ENCODE measurements at places on chromosomes 11 and 22.

DNA sequence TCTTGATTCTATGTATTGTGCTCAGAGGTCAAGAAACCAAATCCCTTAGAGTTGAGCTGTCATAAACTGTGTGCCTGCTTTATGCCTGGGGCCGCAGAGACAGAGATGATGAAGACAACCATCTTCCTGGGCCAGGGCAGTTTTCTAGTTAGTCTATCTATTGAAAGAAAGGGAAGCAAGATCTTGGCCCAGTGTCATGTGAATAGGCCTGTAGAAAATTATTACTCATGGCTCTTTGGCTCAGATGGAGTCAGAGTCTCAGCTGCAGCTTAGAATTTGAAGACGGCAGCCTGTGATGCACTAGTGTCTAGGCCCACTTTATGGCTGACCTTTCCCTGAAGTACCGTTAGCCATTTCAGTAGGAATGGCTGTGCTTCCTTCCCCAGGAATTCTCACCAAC, 112.0 kb downstream of the DBX1 start:
- DNase-seq: no peak

DNA sequence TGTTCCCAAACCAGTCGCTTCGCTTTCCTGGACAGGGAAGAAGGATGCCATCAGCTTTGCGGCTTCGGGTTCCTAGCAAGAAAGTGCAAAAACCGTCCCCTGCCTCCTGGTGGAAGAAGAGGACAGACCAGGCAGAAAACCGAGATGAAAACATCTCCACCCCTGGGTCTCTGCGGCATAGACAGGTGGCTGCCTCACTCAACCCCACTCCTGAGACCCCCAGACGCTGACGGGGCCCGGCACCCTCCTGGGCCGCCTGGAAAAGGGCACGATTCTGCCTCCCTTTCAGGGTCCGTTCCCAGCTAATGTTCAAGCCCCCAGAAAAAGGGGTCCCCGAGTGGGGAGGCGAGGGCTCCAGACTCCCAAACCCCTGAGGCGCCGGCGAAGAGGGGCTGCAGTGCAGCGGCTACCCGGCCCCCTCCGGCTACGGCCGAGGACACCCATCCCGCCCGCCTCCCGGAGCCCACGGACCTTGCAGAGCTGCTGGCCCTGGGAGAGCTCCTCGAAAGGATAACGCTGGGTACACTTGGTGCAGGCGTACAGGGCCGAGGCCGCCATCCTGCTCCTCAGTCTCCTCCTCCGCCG, 569 bp downstream of the FAM76B start:
- DNase-seq: no peak

DNA sequence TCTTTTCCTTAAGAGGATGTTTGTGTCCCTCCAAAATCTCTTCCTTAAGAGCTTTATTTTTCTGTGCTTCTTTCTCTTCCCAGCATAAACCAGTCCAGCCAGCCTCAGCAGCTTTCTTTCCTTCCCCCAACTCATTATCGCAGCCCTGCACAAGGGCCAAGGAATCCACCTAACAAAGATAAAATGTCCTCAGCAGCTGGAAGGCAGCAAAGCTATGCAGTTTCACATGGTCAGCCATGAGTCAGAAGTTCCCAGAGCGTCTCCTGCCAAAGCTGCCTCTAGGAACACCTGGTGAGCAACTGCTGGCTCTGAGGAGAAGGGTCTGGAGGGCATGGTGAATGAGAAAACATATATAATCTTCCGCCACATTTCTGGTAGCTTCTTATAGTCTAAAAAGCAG, 45.3 kb upstream of the HMGXB4 start:
- DNase-seq: no peak

DNA sequence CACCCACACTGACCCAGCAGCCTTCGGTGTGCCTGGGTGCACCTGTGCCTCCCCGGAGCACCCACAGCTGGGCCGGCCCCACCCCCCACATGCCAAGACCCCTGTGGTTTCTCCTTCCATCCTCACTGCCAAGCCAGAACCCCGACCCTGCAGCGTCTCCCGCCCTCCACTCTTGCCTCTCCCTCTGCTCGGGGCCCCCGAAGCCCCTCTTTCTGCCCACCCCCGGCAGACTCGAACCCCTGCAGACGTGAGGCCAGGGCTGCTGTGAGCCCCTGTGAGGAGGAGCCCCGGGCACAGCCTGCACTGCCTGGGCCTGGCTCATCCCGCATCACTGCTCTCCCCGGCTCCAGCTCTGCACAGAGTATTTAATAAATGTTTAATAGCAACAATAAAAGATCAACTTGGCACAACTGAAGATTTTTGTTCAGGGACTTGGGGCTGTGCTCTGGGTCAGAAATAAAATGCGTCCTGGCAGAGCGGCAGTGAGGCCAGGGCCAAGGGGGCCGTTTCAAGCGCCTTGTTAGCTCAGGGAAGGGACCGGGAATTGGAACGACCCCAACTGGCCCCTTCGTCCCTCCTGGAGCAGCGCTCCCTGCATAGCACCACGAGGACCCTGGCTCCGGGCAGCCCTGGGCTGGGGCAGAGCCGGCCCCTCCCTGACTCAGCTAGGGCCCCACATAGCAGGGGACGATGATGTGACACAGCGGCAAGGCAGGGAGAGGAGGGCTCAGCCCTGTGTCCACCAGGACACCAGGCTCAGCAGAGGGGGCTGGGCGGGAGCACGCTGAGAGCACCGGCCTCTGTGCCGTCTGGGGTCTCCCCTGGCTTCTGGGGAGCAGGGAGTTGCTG, 520.8 kb downstream of the BRD1 start:
- no peak for DNase-seq

DNA sequence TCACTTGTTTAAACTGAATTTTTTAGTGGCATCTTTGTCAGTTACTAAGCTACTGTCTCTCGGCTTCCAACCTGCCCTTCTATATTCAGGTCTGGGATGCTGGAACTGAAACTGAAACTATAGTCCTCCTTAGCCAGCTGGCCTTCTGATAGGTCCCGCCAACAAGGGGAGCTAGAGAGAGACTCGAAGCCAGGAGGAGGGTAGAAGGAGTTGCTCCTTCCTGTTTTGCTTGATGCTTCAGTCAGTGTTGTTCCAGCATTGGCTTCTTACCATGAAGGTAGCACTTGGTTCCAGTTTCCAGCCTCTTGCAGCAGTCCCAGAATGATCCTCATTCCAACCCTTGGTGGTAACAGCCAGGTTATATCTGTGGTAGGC, 32.9 kb upstream of the HORMAD2 start:
- peak; percentile 17 for DNase-seq

GRCh38 chr11:422249-422656, 7.5 kb upstream of the SIGIRR start:
- DNase-seq: no peak

GRCh38 chr11:105241136-105241535, 101.6 kb upstream of the CARD18 start:
- no peak for DNase-seq

DNA sequence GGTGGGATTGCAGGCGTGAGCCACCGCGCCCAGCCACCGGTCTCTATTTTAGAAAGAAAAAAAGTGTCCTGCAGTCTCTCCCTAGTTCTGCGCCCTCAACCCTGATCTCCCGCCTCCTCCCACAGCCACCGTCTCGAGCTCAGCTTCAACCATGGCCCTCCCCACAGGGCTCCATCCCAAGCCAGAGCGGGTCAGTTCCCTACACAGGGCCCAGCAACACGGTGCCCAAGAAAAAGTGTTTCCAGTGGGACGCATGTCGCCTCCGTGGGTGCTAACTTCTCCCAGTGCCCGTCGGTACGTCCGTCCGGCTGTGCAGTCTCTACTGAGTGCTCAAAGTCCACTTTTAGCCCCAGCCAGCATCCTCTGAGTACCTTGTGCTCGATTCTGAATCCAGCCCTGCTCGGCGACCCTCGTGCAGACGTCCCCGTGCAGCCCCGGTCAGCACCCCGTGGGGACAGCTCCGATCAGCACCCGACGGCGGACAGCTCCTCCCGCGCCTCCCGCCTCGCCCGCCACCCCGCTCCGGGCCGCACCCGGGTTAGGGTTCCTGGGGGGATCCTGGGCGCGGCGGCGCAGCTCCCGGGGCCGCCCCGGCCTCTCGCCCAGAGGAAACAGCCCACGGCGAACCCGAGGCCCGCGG, 657 bp upstream of the MAPK8IP2 start:
- peak; percentile 74 for DNase-seq

DNA sequence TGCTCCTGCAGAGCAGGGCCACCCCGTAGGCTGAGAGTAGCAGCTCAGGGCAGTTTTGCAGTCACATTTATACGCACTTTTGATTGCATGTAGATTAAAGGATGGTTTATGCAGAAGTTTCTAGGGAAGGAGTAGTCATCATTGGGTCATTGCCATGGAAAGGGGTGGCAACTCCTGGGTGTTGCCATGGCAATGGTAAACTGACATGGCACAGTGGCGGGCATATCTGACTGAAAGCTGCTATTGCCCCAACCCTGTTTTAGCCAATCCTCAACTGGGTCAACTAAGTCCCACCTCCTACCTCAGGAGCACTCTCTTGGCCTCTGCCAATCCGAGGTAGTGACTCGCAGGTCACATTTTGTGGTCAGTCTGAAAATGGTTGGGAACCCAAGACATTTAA, 2.4 kb upstream of the ARSA start:
- no peak for DNase-seq

- no peak for DNase-seq
These were observed 26.8 kb downstream of the WBP2NL start for GRCh38 chr22:42025421-42025820.

- DNase-seq: no peak
These were observed 54.3 kb downstream of the SCUBE1 start for GRCh38 chr22:43288807-43289420.

DNA sequence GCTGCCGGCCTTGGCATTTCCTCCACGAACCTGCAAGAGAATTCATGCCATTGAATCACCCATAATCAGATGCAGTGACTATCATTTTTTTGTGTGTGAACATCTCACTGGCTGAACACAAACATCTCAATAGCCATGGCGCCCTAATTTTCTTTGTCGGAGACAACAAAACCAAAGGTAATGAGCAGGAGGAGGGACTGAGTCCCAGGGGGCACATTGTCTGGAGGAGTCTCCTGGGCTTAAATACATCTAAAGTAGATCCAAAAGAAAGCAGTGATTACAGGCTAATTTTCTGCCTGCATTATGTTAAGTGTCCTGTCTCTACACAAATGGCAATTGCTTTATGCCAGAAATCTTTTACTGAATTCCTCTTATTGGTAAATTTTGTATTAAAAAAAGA, 113.5 kb downstream of the NTM start:
- DNase-seq: no peak

- no peak for DNase-seq
These were observed 110.5 kb downstream of the ATG16L2 start for GRCh38 chr11:72924568-72925190.

GRCh38 chr11:22984045-22984444, 123.8 kb upstream of the CCDC179 start:
- DNase-seq: no peak

GRCh38 chr11:14114786-14115185, 152.3 kb downstream of the SPON1 start:
- no peak for DNase-seq

GRCh38 chr11:33001281-33001680, 14.4 kb upstream of the DEPDC7 start:
- DNase-seq: no peak

GRCh38 chr11:58641803-58642581, 19.5 kb downstream of the CNTF start:
- DNase-seq: no peak

DNA sequence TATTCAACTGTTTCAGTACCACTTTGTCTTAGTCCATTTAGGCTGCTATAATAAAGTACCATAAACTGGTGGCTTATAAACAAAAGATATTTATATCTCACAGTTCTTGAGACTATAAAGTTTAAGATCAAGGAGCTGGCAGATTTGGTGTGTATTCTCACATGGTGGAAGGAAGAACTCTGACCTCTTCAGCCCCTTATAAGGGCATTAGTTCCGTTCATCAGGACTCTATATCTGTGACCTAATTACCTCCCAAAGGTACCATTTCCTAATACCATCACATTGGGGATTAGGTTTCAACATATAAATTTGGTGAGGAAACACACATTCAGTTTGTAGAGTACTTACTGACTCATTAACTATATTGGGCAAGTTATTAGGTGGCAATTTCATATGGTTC, 10.7 kb upstream of the ARL14EP start:
- DNase-seq: no peak

DNA sequence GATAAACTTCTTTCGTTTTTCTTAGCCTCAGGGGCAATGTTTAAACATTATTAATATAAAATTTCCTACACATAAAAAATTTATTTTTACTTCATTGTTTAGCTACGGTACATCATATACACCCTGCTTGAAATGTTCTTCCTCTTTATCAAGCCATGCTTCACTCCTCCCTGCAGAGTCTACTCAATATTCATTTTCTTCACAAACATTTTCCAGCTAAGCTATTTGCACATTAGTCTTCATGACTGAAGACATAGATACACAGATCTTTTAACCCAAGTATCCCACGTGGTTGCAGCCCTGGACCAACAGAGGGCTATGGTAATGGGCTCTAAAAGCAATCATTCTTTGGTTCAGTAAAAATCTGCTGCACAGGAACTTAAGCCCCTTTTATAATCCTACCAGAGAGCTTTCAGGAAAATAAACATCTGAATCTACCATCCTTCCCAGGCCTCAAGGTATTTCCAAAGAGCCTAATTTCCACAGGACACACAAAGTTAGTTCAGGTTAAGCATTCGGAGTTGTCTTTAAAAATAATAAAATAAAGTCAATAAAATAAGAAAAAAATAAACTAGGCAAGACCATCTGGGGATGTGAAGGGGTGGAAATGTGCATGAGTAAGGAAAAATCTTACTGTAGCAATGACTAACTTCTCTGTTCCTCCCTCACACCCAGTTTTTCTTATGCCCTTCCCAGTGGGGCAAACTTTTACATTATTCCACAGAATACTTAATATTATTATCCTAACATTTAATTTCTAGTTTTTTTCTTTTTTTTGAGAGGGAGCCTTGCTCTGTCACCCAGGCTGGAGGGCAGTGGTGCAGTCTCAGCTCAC, 21.6 kb upstream of the OR6X1 start:
- no peak for DNase-seq

GRCh38 chr22:41596776-41597634, 7.4 kb upstream of the PMM1 start:
- DNase-seq: no peak

GRCh38 chr11:12149672-12150225, 39.4 kb downstream of the MICAL2 start:
- DNase-seq: no peak

DNA sequence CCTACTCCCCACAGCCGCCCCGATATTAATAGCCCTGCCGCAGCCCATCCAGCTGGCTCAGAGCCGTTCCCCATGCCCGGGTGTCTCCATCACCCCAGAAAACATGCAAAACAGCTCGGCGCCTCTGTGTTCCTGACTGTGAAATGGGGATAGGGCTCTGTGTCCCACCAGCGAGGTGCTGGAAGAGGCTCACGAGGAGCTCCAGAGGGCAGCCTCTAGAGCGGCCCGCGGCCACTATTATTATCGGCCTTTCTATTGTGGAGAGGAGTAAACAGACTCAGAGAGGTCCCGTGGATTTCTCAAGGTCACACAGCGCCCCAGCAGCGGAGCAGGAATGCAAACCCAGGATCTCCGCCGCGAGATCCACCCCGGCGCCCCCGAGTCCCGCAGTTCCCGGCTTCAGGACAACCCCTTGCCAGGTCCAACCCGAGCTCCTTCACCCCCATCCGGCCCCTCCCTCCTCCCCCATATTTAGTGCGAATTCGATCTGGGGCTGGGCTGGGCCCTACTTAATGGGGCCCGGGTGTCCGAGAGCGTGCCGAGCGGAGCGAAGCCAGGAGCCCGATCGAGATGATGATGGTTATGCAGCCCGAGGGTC, at the start of gene ACTN3:
ACTN3 (plus strand) TSS at position 536 of the 598 bp plus-strand sequence; CDS start at position 571, 35 bp downstream.
- DNase-seq: no peak

Measured in effector memory CD8-positive, alpha-beta T cell (primary cell).